Right lobe of liver (tissue), 6 donors: ENCODE measurements at places on chromosomes 1 and 21.

DNA sequence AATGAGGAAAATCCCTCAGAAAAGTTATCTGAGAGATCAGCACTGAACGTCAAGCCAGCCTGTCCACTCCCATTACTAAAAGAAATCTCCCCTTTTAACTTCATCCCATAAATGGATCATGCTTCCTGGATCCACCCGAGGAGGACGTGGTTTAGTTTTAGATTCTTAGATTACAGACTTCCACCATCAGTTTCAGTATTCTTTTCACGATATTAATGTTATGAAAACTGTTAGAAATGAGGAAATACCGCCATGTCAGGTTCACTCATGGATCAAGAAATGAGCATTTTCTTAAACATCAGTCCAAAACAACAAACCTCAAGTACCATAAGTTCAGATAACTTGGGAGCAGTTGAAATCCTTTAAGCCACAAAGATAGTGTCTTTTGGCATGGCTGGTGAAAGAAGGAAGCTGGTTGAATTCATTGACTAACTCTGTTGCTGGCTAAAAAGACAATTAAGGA is 49.8 kb downstream of the NFIA start:
- no peak for DNase-seq

GRCh38 chr1:156844102-156844501 is 14.8 kb downstream of the INSRR start:
- DNase-seq: no peak

DNA sequence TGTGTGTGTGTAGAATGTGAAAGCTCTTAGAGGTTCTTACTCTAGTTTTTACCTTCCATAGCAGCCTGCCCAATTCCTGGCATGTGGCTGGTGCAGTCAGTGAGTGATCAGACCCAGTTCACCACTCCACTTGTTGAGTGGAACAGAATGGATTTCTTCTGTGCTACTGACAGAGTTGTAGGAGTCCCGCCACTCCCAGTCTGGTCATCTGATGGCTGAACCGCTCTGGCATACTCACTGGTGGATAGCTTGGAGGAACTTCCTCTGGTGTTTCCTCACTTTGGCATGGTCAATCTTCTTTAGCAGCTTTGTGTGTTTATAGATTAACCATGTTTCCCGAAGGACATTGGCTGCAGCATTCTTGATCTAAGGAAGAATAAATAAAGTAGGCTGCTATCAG is 106.7 kb upstream of the ADAR start:
- DNase-seq: no peak

- DNase-seq: no peak
These were observed 17.4 kb downstream of the MRPL39 start for GRCh38 chr21:25589887-25590286.

GRCh38 chr1:156841295-156841855 is 17.5 kb downstream of the INSRR start:
- no peak for DNase-seq

- DNase-seq: peak; percentile 51
These were observed 26.8 kb downstream of the IFI44 start for GRCh38 chr1:78676347-78676982.

GRCh38 chr1:236520445-236521005 is 3.3 kb upstream of the LGALS8 start:
- DNase-seq: no peak

DNA sequence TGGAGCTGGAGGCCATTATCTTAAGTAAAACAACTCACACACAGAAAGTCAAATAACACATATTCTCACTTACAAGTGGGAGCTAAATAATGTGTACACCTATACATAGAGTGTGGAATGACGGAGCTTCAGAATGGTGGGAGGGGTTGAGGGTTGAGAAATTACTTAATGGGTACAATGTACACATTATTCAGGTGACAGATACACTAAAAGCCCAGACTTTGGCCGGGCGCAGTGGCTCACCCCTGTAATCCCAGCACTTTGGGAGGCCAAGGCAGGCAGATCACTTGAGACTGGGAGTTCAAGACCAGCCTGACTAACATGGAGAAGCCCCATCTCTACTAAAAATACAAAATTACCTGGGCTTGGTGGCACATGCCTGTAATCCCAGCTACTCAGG is 24.9 kb upstream of the LRIG2 start:
- DNase-seq: no peak

- DNase-seq: no peak
These were observed 444.1 kb downstream of the PLPP3 start for GRCh38 chr1:56135069-56135863.

GRCh38 chr1:52355436-52355835 is 10.6 kb downstream of the CC2D1B start:
- DNase-seq: no peak

DNA sequence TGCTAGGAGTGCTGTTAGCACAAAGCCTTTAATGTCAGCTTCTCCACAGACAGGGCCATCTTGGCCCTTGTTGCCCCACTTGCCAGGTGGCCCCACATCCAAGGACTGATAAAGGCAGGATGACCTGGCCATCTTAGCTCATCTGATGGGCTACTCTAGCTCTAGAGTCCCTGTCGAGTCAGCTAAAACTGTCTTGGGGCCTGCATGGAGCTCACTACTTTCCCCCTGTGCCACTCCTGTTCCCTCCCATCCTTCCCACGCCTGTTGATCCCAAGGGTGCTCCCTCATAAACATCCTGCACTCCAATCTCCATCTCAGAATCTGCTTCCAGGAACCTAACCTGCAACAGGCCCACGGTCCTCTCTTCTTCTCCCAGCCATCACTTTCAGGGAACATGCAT is 652 bp upstream of the GPX7 start:
- DNase-seq: no peak

DNA sequence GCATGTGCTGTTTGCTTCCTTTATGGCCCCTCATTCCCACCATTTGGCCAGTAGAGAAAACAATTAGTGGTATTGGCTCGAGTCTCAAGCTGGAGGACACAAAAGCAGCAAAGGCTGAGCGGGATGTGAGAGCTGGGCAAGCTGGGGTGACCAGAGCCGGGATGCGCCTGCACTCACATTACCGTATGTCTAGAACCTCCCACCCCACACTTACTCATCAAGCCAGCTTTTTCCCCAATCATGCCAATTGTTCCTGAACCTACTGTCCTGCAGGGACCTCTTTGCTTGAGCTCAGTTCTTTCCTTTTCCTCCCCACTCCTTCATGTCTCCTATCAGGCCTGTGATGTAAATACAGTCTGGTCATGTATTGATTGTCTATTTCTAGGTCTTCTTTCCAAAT is 45.9 kb downstream of the KIRREL1 start:
- no peak for DNase-seq

GRCh38 chr1:63223426-63223825 is 98.9 kb upstream of the FOXD3 start:
- no peak for DNase-seq

- no peak for DNase-seq
These were observed 210.1 kb upstream of the C1orf87 start for GRCh38 chr1:60283690-60284089.

DNA sequence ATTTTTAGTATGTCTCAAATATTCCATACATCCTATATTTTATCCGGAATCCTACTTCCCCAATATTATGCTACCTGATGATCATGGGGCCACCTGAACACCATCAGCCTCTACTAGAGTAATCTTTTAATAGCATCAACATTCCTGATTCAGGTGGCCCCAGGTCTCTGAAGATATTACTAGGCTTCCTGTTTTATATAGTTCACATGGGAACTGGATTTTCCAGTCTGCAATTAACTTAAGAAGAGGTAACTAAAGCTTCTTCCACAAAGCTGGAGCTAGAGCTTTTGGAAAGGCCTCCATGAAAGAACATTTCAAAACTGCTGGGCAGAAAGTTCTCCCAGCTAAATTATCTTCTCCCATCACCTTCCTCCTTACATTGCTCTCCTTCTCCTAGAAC is 72.3 kb upstream of the ADAM30 start:
- DNase-seq: no peak

DNA sequence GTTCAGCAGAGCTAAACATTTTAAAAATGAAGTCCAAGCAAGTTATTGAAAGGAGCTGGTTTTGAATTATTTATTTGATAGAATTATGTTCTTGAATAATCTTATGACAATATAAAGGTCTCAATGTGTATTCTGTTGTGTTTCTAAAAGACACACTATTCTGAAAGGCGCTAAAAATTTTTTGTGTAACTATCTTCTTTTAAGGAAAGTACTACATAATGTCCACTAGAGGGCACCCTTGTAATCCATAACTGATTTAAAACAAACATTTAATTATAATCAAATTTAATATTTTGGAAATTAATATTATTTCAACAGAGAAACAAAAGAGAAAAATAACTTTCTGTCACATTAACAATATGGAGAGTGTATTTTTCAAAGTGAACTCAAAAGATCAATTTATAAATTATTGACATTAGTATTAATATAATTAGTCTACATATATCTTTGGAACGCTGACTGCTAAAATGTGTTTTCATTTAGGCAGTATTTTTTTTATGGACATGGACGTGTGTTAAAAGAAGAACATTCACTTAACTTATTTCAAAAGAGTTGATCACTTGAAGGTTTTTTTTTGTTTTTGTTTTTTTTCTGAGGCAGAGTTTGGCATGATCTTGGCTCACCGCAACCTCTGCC is 248.4 kb downstream of the DENND1B start:
- DNase-seq: no peak

- no peak for DNase-seq
These were observed 298.8 kb downstream of the TGFB2 start for GRCh38 chr1:218643926-218644325.

DNA sequence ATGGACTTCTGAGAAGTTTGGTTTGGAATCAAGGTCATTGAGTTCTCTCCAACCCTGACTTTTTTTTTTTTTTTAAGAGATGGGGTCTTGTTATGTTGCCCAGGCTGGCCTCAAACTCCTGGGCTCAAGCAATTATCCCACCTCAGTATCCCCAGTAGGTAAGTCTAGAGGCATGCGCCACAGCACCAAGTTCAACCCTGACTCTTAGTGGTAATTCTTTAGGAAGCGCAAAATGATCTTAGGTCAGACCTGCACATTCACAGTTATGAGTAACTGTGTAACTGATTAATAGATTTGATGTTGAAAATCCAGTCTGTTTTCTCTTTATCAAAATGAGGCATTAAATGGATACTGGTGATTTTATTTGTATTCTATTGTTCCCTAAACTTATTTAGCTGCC is 95.9 kb downstream of the GREM2 start:
- no peak for DNase-seq

GRCh38 chr1:89608319-89608983 is 24.5 kb upstream of the LRRC8C start:
- no peak for DNase-seq

DNA sequence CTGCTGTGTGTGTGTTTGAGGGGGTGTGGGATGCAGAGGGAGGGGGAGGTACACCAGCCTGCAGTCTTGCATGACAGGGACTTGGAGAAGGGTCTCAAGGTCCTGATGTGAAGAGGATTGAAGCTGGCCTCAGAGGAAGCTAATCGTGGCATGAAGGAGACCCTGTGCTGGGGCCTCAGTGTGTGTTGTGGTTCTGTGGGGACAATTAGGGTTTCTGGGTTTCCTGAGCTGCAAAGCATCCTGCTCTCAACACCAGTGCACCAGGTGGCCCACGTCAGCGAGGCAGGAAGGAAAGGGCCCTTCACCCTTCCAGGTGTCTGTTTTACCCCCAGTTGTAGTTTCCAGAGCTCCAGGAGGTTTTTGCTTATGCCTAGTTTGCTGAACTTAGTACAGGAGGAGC is 52.8 kb downstream of the TENT5C start:
- no peak for DNase-seq

- DNase-seq: no peak
These were observed 25.8 kb upstream of the PIGC start for GRCh38 chr1:172469717-172470116.

DNA sequence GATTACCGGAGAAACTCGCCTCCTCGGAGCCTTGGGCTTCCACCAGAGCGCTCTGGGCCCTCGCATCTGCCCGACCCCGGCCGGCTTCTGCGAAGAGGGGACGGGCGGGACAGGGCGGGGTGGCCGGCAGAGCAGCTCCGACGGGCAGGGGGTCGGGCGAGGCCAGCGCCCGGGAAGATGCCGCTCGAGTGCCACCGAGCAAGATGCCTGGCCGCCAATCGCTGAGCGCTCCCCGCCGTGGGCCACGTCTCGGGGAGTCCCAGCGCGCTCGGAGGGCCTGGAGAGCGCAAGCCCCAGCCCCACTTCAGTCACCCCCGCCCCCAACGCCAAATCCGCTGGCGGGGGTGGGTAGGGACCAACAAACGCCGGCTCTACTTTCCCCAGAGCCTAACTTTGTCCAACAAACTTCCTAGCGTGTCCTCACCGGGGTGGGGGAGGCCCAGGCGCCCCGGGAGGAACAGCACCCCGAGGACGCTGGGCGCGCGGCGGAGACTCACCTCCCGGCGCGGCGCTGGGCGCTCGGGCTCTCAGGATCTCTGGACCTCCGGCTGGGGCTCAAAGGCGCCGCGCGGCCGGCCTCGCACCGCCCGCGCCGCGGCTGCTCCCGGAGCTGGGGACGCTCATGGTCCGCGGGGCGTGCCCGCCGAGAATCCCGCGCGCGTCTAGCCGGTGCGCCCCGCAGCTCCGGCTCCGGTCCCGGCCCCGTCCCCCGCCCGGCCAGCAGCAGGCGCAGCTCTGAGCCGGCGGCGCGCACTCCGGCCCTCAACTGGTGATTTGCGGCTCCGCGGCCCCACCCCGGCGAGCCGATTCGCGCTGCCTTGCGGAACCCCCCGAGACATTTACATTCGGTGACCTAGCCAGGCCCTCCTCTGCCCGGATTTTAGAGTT is at the start of gene BCAR3:
Gene BCAR3 (minus strand): TSS at position 737 of the 888 bp plus-strand sequence. CDS start 6,907 bp downstream, outside the sequence.
- DNase-seq: peak; percentile 69

- DNase-seq: no peak
These were observed 409.8 kb downstream of the DISC1 start for GRCh38 chr1:232036181-232036933.

GRCh38 chr1:153614189-153614900 is 1.4 kb upstream of the S100A16 start:
- peak; percentile 4 for DNase-seq

GRCh38 chr1:30322859-30323257 is 400.5 kb downstream of the MATN1 start:
- DNase-seq: no peak

GRCh38 chr1:41456847-41457540 is 27.5 kb downstream of the EDN2 start:
- no peak for DNase-seq

DNA sequence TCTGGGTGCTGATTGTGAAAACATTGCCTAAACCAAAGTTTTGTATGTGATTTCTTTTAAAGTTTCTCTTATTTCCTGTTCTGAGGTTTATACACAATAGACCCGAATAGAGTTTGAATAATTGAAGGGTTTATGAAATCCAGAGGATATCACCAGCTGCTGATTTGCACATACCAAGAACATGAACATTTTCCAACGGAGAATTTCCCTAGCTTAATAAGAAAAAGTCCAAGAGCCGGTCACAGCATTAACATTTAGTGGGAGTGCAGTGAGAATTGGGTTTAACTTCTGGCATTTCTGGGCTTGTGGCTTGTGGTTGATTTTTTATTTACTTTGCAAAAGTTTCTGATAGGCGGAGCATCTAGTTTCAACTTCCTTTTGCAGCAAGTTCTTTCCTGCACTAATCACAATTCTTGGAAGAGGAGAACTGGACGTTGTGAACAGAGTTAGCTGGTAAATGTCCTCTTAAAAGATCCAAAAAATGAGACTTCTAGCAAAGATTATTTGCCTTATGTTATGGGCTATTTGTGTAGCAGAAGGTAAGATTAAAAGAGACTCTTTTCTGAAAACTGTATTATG is at the start of gene CFH:
Gene CFH (plus strand): TSS at position 407 of the 579 bp plus-strand sequence. CDS start 75 bp downstream, at position 482.
- no peak for DNase-seq
